ENCODE measurements at places on chromosomes 1 and 21.

- DNase-seq = no peak
These were observed 78.2 kb downstream of the SIM2 start for GRCh38 chr21:36776981-36777617.

- peak; percentile 62 for DNase-seq
These were observed 604.7 kb downstream of the PTPRC start for GRCh38 chr1:199243423-199244061.

- peak; percentile 86 for DNase-seq
These were observed 20.2 kb downstream of the PEX14 start for GRCh38 chr1:10494754-10495474.

GRCh38 chr1:70057500-70057899, 147.9 kb downstream of the LRRC40 start:
- DNase-seq = no peak

DNA sequence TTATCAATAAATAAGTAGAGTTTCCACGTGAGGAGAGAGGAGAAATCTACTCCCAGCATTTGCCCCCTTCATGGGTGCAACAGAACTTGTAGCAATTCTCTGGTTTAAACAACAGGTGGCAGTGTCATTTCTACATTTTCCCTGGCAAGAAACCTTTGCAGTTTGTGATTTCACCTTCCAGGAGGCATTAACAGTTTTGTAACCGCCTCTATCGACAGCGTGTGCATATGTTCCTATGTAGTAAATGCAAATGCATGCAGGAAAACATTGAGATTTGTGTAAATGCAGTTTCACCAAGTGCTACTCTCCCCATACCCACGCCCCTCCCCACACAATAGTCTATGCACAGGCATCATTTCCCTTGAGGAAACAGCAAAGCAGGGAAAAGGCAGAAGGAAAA, 494.7 kb downstream of the SMYD3 start:
- peak; percentile 42 for DNase-seq

- no peak for DNase-seq
These were observed 570.9 kb upstream of the CAMK1G start for GRCh38 chr1:209012443-209013196.

- no peak for DNase-seq
These were observed 46.5 kb downstream of the TP73 start for GRCh38 chr1:3698660-3699408.

All from GM03348 (cell line).